ENCODE measurements at places on chromosomes 3 and 15.

- peak; percentile 60 for DNase-seq
Measured at GRCh38 chr3:41239587-41239986, 40.3 kb downstream of the CTNNB1 start.

GRCh38 chr3:23490459-23490858 is 287.3 kb downstream of the UBE2E2 start:
- peak; percentile 68 for DNase-seq

GRCh38 chr15:77986891-77987764 is 90.4 kb downstream of the TBC1D2B start:
- no peak for DNase-seq

DNA sequence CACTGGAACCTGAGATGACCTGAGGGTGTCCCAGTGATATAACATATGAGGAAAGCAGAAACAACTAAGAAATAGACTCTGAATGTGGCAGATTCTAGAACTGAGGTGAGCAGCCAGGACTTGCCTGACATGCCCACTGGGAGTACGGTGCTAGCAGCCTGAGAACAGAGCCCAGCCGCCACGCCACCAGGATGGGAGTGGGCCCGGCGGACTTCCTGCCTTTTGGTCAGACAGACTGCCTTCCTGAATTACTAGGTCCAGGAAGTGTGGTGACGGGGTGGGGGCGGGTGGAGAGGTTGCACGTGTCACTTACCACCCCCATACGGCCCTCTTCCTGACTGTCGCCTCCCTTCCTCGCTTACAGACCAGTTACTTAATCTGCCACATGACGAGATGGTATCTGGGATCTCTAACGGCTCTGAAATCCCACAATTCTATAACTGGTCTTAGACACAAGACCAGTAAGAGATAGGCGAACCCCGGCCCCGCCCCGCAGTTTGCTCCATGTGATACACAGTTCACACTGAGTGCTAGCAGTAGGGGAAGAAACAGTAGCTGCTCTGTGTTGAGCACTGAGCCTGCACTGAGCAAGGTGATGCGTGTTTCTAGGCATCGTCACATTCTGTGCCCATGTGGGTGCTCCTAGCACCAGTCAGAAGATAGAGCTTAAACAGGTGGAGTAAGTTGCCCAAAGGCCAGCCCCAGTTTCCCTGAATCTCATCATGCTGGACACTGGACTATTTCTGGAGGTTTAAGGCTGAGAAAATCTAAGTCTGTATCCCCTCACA is 95.7 kb downstream of the CPN2 start:
- DNase-seq, result no peak

GRCh38 chr15:36362509-36362915 is 216.9 kb upstream of the CDIN1 start:
- DNase-seq, result peak; percentile 82

- no peak for DNase-seq
Measured at GRCh38 chr15:48560321-48561051, 85.0 kb downstream of the FBN1 start.

GRCh38 chr3:103991461-103992115 is 1375.1 kb upstream of the ALCAM start:
- DNase-seq, result peak; percentile 11

DNA sequence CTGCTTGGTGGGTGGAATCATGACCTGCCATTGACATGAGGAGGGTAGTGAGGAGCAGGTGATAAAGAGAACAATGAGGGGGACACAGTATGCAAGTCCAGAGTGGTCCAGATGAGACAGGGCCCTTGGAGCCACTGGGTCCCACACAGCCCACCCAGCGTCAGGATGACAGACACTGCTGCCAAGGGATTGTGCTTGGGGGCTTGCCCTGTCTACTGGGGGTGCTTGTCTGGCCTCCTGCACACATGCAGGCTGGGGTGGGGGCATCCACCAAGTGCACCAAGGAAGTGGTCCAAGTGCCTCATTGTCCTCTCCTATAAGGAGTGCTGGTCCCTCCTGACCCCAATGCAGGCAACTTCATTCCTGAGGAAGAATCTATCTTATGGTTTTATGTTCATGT is 39.2 kb upstream of the CTSH start:
- DNase-seq, result no peak

DNA sequence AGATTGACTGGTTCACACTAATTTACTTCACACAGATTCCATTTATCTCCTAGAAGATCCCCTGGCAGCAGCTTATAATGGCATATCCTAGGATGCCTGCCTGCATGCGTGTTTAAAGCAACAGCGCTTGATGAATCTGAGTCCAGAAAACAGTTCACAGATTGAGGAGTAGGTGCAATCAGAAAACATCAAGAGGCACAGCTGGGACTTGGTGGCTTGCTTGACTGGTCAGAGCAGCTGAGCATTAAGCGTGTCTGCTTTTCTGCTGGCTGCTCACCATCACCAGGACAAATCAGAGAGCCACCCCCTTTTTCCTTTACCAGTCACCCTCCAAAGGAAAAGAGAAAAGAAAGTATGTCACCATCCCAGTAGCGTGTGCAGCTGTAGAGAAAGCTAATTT is 223.6 kb downstream of the WDR72 start:
- DNase-seq, result no peak

Measured in fibroblast of lung (primary cell).